Mammary microvascular endothelial cell (primary cell): ENCODE measurements at places on chromosomes 13 and 19. TPM values are rescaled to one million over a fixed set of nuclear protein-coding genes. Genes with fewer than 3 reads are reported as not detected.

SIGLEC6 gene
- not detected in 2 replicates for total RNA-seq

SOX1 gene
- total RNA-seq: not detected in 2 replicates

ZNF256 gene
- 1.7 and 3.0 TPM in 2 replicates for total RNA-seq

ANKLE1 gene
- total RNA-seq: 0.73 and 1.3 TPM in 2 replicates

DMWD gene
- total RNA-seq: 32.8 and 33.2 TPM in 2 replicates

PABPC3 gene
- total RNA-seq: under 0.01 and 0.05 TPM in 2 replicates

TRPC4 gene
- total RNA-seq: 0.13 and 0.49 TPM in 2 replicates

GARRE1 gene
- 36.7 and 46.4 TPM in 2 replicates for total RNA-seq

KCNC3 gene
- under 0.01 TPM in 1 of 2 replicates, not detected in the other for total RNA-seq

TMPRSS9 gene
- not detected in 2 replicates for total RNA-seq

ENOX1 gene
- not detected in 2 replicates for total RNA-seq

ZIK1 gene
- 2.8 and 3.2 TPM in 2 replicates for total RNA-seq

ERFL gene
- total RNA-seq: not detected in 2 replicates

FUT6 gene
- total RNA-seq: not detected in 2 replicates

PNMA8B gene
- 0.05 and 0.13 TPM in 2 replicates for total RNA-seq

SUGP2 gene
- 18.3 and 18.8 TPM in 2 replicates for total RNA-seq

CATSPERD gene
- not detected in 2 replicates for total RNA-seq

ADAT3 gene
- 5.5 and 12.1 TPM in 2 replicates for total RNA-seq

CEACAM5 gene
- total RNA-seq: not detected in 2 replicates

GRIN2D gene
- total RNA-seq: 0.40 and 0.64 TPM in 2 replicates

FPR1 gene
- not detected in 2 replicates for total RNA-seq

ZNF491 gene
- total RNA-seq: 0.64 and 1.4 TPM in 2 replicates

KCNN4 gene
- total RNA-seq: 1.3 and 3.2 TPM in 2 replicates

FPR3 gene
- total RNA-seq: not detected in 2 replicates

SIGLEC7 gene
- not detected in 2 replicates for total RNA-seq

LILRB1 gene
- total RNA-seq: not detected in 2 replicates

MUC16 gene
- total RNA-seq: not detected in 2 replicates

PRX gene
- 0.73 and 1.1 TPM in 2 replicates for total RNA-seq

SHISA7 gene
- not detected in 2 replicates for total RNA-seq

QPCTL gene
- total RNA-seq: 14.6 and 17.1 TPM in 2 replicates

ZNF888 gene
- total RNA-seq: 3.9 and 8.3 TPM in 2 replicates

TTYH1 gene
- not detected in 2 replicates for total RNA-seq

ZNF296 gene
- 0.54 and 1.2 TPM in 2 replicates for total RNA-seq

CRB3 gene
- total RNA-seq: not detected in 2 replicates

PDE4A gene
- total RNA-seq: 2.2 and 4.8 TPM in 2 replicates

C19orf53 gene
- total RNA-seq: 212 and 232 TPM in 2 replicates

FBXO46 gene
- 7.7 and 9.8 TPM in 2 replicates for total RNA-seq

ZNF506 gene
- 6.6 and 11.2 TPM in 2 replicates for total RNA-seq

ZNF284 gene
- total RNA-seq: 0.73 and 0.98 TPM in 2 replicates

FFAR1 gene
- total RNA-seq: not detected in 2 replicates

ZBTB32 gene
- not detected in 2 replicates for total RNA-seq

C19orf85 gene
- not detected in 2 replicates for total RNA-seq

KL gene
- total RNA-seq: 0.87 and 0.89 TPM in 2 replicates

CTXN1 gene
- total RNA-seq: 4.1 and 5.5 TPM in 2 replicates
